ENCODE measurements at places on chromosomes 2 and 18.

DNA sequence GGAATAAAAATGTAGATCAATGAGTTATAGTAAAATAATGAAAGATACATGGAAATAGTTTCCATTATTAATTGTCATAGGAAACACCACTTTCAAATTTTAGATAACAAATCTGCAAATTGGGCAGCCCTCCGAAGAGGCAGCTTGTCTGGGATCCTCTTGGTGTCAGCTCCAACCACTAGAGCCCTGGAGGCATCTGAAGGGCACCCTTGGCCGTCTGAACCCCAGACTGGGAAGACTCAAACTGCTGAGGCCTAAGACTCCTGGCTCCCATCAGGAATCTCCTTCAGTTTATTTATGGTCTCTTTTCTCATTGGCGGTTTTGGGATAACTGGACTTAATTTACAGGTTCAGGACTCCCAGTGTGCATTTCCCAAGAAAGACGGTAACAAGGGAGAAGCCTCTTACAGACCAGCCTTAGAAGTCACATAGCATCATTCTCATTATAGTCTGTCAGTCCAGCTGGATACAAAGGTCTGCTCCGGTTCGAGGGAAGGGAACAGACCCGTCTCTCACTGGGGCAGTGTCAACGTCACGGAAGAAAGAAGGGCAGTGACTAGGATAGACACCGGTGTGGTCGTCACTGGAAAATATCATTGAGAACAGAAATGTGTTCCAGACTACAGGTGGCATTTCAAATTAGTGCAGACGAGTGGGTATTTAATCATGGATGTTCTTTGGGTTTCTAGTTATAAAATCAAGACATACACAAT, 390.7 kb upstream of the NETO1 start:
- no peak for DNase-seq

GRCh38 chr2:30769891-30770462, 37.3 kb downstream of the CAPN13 start:
- no peak for DNase-seq

- DNase-seq, result no peak
Measured at GRCh38 chr2:64517511-64517884, 6.6 kb upstream of the AFTPH start.

GRCh38 chr2:239468491-239469105, 67.8 kb upstream of the HDAC4 start:
- DNase-seq, result no peak

DNA sequence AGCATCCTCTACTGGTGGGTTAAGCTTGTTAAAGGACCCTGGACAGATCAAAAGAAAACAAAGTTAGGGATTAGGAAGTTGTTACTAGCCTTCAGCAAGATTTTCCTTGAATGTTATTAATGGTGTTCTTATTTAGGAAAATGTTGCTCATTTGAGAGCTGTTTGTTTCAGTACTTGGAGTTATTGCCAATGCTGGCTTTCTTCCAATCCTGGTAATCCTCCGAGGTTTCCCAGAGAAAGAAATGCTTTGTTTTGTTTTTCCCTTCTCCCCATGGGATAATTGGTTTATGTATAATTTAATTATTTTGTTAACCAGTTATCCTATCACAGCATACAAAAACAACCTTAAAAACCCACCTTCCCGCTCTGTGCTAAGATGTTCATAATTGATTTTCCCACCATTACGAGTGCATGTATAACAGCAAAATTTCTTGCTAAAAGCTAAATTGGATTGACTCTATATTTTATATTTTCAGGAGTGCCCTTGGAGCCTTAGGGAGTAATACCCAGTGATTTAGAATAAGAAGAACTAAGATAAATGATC, 79.8 kb downstream of the MGAT5 start:
- no peak for DNase-seq

- DNase-seq, result no peak
Measured at GRCh38 chr2:10581021-10581420, 108.8 kb downstream of the NOL10 start.

- DNase-seq, result no peak
Measured at GRCh38 chr2:179818546-179818945, 42.9 kb downstream of the ZNF385B start.

GRCh38 chr2:174246944-174247381, 1.4 kb downstream of the OLA1 start:
- no peak for DNase-seq

- DNase-seq, result no peak
Measured at GRCh38 chr2:118431997-118432396, 343.7 kb downstream of the INSIG2 start.

DNA sequence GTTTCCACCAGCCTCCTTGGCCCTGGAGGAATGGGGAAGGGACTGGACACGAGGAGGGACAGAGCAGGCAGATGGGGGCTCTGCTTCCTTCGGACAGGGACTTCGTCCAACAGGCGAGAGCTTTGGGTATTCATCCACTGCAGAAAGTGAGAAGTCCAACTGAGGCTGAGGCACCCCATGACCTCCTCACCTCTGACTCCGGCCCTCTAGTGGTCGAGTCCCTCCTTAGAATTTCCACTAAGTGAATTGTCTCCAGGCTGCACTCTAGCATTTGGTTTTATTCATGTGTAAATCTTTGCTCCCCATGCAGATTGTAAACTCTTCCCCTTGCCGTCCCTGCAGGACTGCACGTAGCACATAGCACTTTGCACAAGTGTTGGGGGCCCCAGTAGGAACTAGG, 75.6 kb downstream of the TMEM247 start:
- DNase-seq, result no peak

DNA sequence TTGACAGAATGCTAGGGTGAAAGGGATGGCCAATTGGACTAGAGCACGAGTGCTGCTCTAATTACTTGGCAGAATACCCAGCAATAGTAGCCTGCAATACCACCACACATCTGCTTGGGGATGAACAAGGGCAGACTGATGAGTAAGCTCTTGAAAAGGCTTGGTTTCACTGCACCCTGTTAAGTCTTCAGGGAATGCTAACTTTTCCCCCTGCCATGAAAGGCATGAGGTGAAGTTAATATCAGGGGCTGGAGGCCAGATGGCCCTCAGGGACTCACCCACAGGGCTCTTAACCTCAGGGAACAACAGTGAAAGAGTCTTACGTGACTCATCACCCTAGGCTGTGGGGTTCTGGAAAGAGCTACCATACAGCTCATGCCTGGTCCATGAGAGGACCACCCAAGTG, 51.7 kb upstream of the MYL1 start:
- DNase-seq, result no peak

GRCh38 chr2:144270951-144271350, 249.0 kb downstream of the ZEB2 start:
- no peak for DNase-seq

- DNase-seq, result no peak
Measured at GRCh38 chr2:168916331-168916675, 15.2 kb downstream of the G6PC2 start.

- no peak for DNase-seq
Measured at GRCh38 chr2:105406221-105406620, 7.4 kb upstream of the FHL2 start.

DNA sequence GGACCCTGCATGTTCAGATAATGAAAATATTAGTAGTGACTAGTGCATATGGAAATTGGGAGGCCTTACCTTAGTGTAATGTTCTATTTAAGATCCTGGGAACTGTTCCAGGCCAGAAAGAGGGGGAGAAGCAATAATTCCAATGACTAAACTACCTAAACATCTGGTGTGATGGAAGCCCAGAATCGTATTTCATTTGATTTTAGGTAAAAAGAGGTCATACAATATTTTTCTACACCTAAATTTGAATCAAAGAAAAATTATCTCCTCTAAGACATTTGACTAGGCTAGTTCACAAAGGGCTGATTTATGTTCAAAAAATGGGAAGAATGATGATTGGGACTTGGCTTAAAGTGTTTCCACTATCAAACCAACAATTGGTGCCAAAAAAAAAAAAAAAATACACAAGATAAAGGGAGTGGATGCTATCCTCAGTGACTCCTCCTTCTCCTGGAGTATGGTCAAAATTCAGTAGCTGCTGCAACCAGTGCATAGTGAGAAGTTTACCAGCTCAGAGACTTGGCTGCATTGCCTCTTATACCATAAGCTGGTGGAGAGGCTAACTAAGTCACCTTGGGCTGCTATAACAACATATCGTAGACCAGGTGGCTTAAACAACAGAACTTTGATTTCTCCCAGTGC, 1038.3 kb upstream of the ACVR2A start:
- no peak for DNase-seq

- no peak for DNase-seq
Measured at GRCh38 chr2:126930970-126931590, 32.4 kb downstream of the TEX51 start.

All from NCI-H1436 (cell line).